ENCODE measurements at places on chromosomes 2 and 18.

GRCh38 chr2:235543128-235543750, 49.4 kb downstream of the AGAP1 start:
- DNase-seq = no peak

- DNase-seq = no peak
Measured at GRCh38 chr2:226891780-226892590, 56.1 kb downstream of the RHBDD1 start.

DNA sequence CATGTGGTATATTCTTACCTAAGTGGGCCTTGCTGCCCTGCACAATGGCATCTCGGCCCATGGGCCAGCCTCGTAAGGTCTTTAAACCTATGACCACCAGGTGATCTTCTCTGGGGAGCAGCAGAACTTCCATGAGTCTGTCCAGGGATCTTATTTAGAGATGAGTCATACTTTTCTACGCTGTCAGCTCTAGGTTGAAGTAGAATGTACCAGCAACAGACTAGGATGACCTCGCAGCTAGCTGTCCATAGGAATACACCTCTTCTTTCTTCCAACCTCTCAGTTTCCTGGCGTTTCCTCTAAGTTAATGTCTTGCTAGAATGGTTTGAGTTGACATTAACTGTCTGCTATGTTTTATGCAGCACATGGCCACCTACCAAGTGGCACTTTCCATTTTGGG, 15.6 kb upstream of the CXCR4 start:
- no peak for DNase-seq

DNA sequence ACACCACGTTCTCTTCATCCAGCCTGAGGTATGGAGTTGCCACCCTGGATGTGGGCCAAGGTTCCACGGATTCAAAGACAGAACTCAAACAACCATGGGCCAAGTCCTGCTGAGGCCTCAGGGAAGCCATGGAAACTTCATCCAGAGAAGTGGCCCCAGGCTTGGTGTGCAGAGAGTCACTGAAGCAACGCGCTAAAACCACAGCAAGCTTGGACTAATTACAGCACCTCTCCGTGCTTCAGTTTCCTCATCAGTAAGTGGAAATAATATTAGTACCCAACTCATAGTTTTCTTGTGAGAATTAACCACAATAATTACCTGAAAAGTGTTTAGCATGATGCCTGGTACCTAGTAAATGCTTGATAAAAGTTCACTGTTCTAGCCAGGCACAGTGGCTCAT, 19.2 kb upstream of the AP1S3 start:
- DNase-seq = no peak

GRCh38 chr2:202009019-202009481, 24.6 kb upstream of the FZD7 start:
- DNase-seq = no peak

- DNase-seq = no peak
Measured at GRCh38 chr18:56900195-56901094, 246.4 kb upstream of the BOD1L2 start.

DNA sequence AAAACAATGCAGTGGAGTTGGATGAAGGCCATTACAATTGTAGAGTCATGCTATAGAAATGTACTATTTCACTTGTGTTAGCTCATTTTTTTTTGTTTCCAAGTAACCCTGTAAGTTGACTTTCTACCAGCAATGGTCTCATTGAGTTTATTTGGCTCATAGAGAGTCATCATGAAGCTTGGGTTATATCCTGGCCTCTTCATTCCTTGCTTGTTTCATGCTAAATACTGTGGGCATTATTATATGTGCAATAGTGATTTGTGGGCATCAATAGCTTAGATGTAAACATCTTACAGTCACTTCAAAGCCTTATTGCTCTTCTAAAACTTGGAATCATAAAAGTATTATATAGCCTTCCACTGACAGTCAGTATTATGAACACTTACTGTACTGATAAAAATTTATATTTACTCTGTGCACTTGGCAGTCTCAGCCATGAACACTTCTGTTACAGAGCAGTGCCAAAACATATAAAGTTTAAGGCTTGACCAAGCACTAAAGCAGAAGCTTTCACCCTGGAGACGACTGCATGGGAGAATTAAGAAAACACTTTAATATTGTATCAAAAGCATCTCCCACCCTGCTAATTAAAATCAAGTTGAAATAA, 751.2 kb downstream of the SATB2 start:
- DNase-seq = no peak

- DNase-seq = peak; percentile 61
Measured at GRCh38 chr2:30862054-30862651, 54.9 kb upstream of the CAPN13 start.

GRCh38 chr2:188971432-188971861, 2.7 kb upstream of the COL3A1 start:
- no peak for DNase-seq

GRCh38 chr2:166651080-166651675, 157.1 kb upstream of the SCN7A start:
- no peak for DNase-seq

Data from AML-193 (cell line).